ENCODE measurements at places on chromosomes 6 and 20. TPM values are rescaled to one million over a fixed set of nuclear protein-coding genes. Genes with fewer than 3 reads are reported as not detected.

The MLIP gene
- polyA plus RNA-seq = 0.05 TPM

The SIRPB1 gene
- 4.3 TPM for polyA plus RNA-seq

The BPIFB1 gene
- not detected for polyA plus RNA-seq

The TSPYL4 gene
- polyA plus RNA-seq = 23.0 TPM

The ELOVL2 gene
- 1.0 TPM for polyA plus RNA-seq

The AAR2 gene
- polyA plus RNA-seq = 40.2 TPM

The TMC2 gene
- 0.07 TPM for polyA plus RNA-seq

The GSTA3 gene
- polyA plus RNA-seq = 22.1 TPM

The HTR1E gene
- polyA plus RNA-seq = 1.1 TPM

The CNBD2 gene
- polyA plus RNA-seq = 2.7 TPM

The SLC17A2 gene
- not detected for polyA plus RNA-seq

The HLA-E gene
- polyA plus RNA-seq = 614 TPM

The RAET1G gene
- polyA plus RNA-seq = 0.86 TPM

The C6orf52 gene
- polyA plus RNA-seq = 0.73 TPM

The BPIFA3 gene
- polyA plus RNA-seq = not detected

The GNAS-AS1 gene
- 0.22 TPM for polyA plus RNA-seq

The PPP1R14C gene
- polyA plus RNA-seq = 0.30 TPM

The CAGE1 gene
- not detected for polyA plus RNA-seq

The AVP gene
- not detected for polyA plus RNA-seq

All from ovary (tissue), 10 donors.